ENCODE measurements at places on chromosomes 7 and 10.

DNA sequence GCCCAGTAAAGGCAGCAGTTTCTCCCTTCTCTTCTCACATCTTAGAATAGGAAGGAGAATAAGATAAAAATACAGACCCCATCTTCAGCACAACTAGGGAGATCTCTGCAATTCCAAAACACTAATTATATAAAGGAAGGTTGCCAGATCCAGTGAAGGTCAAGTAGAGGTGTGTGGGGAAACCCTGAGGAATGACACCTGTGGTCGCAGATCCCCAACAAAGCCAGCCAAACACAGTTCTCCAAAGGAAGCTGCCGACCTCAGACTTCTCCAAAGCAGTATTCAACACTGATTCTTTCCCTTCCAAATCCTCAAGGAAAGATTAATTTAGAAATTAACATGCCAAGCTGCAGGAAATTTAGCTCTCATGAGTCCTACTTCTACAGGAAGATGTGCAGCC lies 62.9 kb upstream of the OIT3 start:
- DNase-seq = no peak

DNA sequence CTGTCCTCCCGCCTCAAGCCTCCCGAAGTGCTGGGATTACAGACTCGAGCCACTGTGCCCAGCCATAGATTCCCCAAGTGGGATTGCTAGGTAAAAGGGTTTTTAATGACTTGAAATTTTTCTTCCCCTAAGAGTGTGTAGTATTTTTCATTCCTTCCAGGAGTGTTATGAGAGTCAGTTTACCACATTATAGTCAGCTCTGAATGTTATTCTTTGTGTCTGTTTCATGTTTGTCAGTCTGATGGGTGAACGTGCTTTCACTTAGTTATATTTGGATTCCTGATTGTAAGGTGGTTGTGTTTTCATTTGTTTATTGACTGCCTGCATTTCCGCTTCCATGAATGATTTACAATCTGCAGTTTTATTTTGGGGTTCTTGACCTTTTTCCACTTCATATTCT lies 6.3 kb downstream of the ZNF212 start:
- no peak for DNase-seq

DNA sequence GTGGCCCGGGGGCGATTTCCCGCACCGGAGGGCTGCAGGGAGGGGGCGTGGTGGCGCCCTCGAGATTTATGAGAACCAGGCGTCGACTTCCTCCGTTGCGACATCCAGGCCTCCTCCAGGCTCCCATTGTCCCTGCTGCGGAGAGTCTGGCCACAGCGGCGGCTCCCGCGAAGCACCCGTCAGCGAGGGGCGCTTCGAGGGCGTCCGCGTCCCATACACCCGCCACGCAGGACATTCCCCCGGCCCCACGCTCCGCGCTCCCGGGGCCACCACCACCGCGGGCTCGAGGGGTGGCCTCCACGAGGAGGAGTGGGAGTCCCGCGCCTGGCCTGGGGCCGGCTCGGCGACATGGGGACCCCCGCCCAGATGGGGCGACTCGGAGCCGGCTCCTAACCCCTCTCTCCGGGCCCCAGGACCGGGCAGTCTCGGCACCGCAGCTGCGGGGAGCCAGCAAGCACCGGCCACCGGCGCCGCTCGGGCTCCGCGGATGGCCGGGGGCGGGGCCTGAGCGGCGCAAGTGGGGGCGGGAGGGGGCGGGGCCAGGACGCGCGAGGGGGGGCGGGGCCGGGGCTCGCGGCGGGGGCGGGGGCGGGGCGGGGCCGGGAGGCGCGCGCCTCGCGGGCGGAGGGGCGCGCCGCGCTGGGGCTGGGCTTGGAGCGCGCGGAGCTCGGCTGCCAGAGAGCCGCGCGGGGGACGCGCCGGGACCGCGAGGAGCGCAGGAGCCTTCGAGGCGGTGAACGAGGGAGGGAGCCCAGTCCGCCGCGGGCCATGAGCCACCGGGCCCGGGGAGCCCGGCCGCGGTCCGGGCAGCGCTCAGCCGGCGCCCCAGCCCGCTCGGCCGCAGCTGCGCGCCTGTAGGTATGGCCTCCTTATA lies at the start of gene SH2B2:
SH2B2 (plus strand) TSS at position 632 of the 874 bp plus-strand sequence. CDS start 13,683 bp downstream, outside the sequence.
- DNase-seq = no peak

GRCh38 chr10:69403519-69403918 lies 13.2 kb downstream of the TACR2 start:
- no peak for DNase-seq

DNA sequence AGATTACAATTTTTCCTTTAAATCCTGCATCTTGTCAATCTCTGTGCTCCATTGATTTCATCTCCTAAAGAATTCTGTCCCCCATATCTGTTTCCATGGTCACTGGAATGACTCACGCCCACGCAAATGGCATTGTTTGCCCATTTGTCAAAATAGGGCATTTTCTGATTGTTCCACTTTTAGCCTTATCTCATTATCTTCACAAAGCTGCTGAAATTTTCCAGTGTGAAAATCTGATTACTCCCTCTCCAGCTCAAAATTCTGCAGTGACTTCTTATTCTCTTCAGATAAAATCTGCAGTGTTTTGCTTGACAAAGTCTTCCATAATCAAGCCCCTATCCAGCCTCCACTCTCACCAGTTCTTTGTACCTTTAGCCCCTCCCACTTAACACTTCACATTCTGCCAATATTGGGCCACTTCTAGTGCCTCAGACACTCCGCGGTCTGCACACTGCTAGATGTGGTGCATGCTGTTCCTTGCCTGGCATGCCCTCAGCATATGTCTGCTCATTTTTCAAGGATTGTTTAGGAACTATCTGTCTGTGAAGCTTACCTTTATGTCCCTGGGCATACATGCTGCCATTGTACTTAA lies 33.9 kb upstream of the CTTNBP2 start:
- no peak for DNase-seq

DNA sequence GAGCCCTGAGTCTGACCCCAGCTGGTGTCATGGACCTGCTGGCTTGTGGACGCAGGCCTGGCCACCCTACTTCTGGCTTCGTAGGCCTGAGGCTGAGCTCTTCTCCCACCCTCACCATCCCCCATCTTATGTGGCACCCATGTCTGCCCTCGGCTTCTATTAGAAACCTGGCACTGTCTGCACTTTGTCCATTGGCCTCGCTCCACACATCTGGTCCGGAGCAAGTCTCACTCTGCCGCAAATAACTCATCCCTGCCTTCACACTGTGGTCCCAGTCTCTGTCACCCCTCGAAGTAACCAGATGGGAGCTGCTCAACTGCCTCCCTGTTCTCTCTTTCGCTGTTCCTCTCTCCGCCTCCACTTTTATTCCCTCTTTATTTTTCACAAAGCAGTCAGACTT lies 78.6 kb downstream of the TRRAP start:
- DNase-seq = no peak

DNA sequence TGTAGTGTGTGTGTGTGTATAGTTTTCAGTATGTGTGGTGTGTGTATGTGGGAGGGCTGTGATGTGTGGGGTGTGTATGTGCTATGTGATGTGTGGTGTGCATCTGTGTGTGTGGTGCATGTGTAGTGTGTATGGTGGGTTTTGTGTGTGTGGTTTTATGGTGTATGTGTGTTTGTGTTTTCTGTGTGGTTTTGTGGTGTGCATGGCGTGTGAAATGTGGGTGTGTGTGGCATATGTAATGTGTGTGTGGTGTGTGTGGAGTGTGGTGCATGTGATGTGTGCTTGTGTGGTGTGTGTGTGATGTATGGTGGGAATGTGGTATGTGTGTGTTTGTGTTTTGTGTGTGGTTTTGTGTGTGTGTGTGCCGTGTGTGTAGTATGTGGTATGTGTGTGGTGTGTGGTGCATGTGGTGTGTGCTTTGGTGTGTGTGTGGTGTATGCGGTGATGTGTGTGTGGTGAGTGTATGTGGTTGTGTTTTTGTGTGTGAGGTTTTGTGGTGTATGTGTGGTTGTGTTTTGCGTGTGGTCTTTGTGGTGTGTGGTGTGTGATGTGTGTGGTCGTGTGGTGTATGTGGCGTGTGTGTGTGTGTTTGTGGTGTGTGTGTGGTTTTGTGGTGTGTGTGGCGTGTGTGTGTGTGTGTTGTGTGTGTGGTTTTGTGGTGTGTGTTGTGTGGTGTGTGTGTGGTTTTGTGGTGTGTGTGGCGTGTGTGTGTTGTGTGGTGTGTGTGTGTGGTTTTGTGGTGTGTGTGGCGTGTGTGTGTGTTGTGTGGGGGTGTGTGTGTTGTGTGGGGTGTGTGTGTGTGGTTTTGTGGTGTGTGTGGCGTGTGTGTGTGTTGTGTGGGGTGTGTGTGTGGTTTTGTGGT lies 18.0 kb upstream of the PPP2R2D start:
- DNase-seq = no peak

Data from T-helper 1 cell (primary cell).